Stimulated activated naive B cell treated with anti-CD40 and anti-IgM and Interleukin-4, amounts not matched to agents 10 μg/mL and 1 μg/mL and 100 μg/mL, for 72 hours (primary cell): ENCODE measurements at places on chromosomes 12 and 14.

DNA sequence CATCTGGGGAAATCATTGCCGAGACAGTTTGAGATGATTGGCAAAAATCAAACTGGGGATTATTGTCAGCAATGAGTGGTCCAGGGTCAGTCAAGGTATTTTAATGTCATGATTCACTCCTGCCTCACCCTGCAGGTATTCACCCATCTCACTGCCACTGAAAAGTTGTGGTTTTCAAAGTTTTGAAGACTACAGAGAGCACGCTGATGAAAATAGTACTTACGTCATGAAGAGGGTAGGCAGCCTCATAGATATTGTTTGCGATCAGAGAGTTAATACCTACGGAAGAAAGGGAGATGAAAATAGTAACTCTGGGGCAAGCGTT lies 138.0 kb downstream of the ANO2 start:
- no peak for DNase-seq

DNA sequence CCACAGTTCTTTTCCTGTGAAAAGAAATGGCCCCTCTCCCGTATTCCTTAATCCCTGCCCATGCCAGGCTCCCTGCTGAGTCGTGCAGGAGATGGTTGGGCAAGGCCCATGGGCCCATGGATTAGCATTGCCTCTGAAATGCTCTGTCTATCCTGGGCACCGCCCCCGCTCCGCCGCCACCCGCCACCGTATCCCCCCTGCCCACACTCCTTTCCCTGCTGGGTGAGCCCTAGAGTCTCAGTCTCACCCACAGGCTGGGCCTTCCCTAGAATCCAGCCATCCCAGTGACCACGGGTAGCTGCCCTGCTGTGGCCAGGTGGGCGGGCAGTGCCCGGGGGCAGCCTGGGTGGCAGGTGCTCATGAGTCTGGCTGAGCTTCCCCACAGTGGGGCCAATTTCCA lies 50.6 kb downstream of the TSPAN11 start:
- DNase-seq: no peak

- no peak for DNase-seq
These were observed 11.4 kb downstream of the CAND1 start for GRCh38 chr12:67280572-67280971.

DNA sequence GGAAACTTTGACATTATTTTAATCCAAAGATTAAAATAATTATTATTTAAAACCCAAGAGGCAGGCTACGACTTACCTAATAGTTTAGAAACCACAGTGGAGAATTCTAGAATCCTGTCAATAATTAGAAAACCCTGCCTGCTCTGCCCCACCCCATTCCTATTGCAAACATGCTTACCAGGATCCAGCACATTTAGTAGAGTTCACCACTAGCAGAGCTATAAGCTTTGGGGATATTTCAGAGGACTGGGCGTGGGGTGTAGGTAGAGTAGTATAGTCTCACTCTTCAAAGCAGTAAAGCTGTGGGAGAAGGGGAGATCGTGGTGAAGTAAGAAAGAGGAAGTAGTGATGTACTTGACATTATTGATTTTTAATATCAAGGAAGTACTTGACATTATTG lies 100.3 kb downstream of the FIGNL2 start:
- DNase-seq: no peak

DNA sequence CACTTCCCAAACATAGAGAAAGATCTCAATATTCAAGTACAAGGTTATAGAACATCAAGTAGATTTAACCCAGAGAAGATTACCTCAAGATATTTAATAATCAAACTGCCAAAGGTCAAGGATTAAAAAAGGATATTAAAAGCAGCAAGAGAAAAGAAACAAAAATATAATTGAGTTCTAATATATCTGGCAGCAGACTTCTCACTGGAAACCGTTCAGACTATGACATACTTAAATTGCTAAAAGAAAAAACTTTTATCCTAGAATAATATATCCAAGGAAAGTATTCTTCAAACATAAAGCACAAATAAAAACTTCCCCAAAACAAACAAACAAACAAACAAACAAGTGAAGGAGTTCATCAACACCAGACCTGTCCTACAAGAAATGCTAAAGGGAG lies 92.4 kb downstream of the FSCB start:
- no peak for DNase-seq

GRCh38 chr14:57707219-57707618 lies 158.7 kb downstream of the SLC35F4 start:
- DNase-seq: no peak

DNA sequence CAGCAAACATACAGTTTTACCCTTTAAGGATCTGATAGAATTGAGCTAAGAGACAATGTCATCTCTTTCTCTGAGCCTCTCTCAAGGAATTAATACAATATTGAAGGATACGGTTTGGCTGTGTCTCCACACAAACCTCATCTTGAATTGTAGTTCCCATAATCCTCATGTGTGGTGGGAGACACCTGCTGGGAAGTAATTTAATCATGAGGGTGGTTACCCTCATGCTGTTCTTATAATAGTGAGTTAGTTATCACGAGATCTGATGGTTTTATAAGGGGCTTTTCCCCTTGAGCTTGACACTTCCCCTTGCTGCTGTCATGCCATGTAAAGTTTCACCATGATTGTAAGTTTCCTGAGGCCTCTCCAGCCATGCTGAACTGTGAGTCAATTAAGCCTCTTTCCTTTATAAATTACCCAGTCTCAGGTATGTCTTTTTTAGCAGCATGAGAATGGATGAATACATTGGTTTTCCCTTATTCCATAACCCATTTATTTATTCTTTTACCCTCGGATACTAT lies 47.6 kb downstream of the TMEM30B start:
- DNase-seq: no peak

- DNase-seq: no peak
These were observed 270.3 kb downstream of the FBXL14 start for GRCh38 chr12:1324099-1324498.

GRCh38 chr12:89890161-89890560 lies 181.5 kb upstream of the ATP2B1 start:
- DNase-seq: no peak
